ENCODE measurements at places on chromosomes 3 and 15.

- DNase-seq = no peak
Measured at GRCh38 chr15:52783191-52783829, 6.8 kb downstream of the ONECUT1 start.

- peak; percentile 60 for DNase-seq
Measured at GRCh38 chr3:72163809-72164634, 379.1 kb upstream of the PROK2 start.

GRCh38 chr15:50064673-50065072 lies 54.4 kb downstream of the ATP8B4 start:
- DNase-seq = peak; percentile 32

DNA sequence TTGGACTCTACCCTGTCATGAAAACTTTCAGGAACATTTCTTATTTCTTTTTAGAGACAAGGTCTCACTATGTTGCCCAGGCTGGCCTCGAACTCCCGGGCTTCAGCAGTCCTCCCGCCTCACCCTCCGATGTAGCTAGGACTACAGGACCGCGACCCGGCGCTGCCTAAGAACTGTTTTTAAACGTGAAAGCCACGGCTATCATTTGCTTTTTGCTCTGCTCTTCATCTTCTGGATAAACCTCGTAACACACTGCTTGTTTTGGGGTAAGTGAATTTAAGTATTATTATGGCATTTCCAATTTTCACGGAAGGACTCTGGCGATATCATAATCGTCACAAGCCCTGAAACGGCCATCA lies 14.3 kb upstream of the CCNL1 start:
- DNase-seq = peak; percentile 53

- no peak for DNase-seq
Measured at GRCh38 chr15:54789376-54789775, 407.4 kb downstream of the RSL24D1 start.

DNA sequence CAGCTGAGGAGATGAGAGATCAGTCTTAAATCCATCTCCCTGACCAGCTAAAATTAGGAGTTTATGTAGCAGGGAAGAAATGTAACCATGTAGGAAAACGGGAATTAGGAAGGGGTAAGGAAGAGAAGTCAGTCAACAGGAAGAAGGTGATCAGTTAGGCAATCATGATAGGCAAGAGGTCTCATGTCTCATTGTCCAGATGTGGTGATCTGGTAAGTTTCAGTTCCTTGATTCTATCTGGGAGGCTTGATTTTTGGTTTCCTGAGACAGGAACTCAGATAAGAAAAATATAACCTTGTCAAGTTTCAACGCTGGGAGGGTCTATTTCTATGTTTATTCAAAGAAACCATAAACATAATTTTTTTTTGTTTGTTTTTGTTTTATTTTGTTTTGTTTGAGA lies 40.3 kb upstream of the TBC1D5 start:
- DNase-seq = no peak

GRCh38 chr3:115551016-115551415 lies 72.3 kb upstream of the GAP43 start:
- DNase-seq = no peak

DNA sequence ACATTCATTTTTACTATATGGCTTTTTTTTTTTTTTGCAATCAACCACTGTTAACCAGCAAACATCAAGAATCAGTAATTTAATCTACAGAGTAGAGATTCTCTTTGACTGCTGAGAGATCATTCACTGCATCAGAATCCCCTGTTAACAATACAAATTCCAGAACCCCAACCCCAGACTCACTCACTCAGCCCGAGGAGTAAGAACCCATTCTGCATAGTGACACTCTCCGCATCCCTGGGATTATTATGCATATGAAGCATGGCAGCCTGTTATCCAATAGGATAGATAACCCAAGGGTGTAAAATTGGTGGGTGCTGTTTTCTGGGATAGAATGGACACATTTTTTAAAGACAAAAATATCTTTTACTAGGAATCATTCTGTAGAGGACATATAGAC lies 76.3 kb upstream of the CCDC39 start:
- no peak for DNase-seq

GRCh38 chr3:123447749-123448517 lies 957 bp downstream of the ADCY5 start:
- no peak for DNase-seq

Data from GF-D8 (cell line).